ENCODE measurements at places on chromosomes 6 and 20.

GRCh38 chr20:4791121-4791520 is 69.4 kb downstream of the PRND start:
- no peak for DNase-seq

- no peak for DNase-seq
Observed at GRCh38 chr6:156752666-156753301, 24.4 kb upstream of the ARID1B start.

GRCh38 chr6:24933266-24933665 is 2.5 kb downstream of the RIPOR2 start:
- no peak for DNase-seq

- no peak for DNase-seq
Observed at GRCh38 chr6:28137505-28137981, 4.1 kb upstream of the ZKSCAN8 start.

GRCh38 chr6:30144811-30145210 is 8.9 kb downstream of the TRIM40 start:
- DNase-seq, result no peak

GRCh38 chr20:33516882-33517281 is 27.0 kb downstream of the CBFA2T2 start:
- no peak for DNase-seq

- DNase-seq, result no peak
Observed at GRCh38 chr6:34067814-34068213, 78.1 kb downstream of the GRM4 start.

GRCh38 chr6:24194978-24195700 is 69.1 kb downstream of the NRSN1 start:
- DNase-seq, result no peak

GRCh38 chr6:42571611-42572342 is 7.9 kb downstream of the UBR2 start:
- no peak for DNase-seq

DNA sequence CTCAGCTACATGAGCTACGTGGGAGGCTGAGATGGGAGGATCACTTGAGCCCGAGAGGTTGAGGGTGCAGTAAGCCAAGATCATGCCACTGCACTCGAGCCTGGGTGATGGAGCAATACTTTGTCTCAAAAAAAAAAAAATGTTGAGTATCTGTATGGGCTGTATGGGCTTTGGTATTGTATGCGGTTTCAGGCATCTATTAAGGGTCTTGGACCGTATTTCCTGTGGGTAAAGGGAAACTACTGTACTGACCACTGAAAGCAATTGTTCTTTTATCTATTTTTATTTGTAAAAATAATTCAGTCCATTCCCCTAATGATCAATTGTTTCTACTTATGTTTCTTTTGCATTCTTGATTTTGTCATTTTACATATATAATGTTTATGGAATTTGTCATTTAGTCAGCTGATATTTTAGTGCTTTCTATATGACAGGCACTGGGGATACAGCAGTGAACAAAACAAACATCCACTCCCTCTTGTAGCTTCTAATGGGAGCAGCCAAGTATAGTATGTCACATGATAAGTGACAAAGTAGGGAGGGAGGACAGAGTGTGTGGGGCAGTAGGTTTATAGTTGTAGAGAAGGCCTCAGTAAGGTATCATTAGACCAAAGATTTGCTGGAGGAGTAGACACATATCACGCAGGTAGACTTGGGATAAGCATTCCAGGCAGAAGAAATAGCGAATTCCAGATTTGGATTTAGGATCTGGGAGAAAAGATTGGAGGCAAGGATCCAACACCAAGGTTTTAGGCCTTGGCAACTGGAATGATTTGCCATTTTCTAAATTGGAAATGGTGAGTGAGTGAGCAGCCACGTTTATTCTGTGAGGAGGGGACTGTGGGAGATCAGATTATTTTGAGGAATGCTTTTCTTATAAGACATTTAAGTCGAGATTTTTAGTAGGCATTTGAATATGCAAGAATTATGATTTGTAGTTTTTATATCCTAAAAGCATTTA is 6.0 kb downstream of the PCMT1 start:
- DNase-seq, result no peak

DNA sequence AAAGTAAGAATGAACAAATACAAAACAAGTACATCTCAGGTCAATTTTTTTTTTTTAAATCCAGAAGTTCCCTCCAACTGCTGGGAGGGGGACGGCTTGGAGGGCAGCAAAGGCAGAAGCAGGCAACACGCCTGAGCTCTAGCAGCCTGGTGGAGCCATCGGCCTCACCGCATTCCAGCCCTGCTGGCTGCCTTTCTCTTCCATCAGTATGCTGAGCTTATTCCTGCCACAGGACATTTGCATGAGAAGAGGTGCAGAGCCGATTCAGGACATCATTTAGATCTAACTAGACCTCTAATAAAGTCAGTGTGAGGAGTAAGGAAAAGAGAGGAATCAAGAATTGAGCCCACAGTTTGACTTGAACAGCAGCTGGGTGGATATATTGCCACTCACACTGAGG is 318.8 kb downstream of the ZFAND3 start:
- DNase-seq, result no peak

Data from left renal cortex interstitium (tissue), 4 donors.